ENCODE measurements at places on chromosomes 16 and 17. TPM values are rescaled to one million over a fixed set of nuclear protein-coding genes. Genes with fewer than 3 reads are reported as not detected.

CAPNS2 gene
- not detected for total RNA-seq

CPNE2 gene
- total RNA-seq, result 12.9 TPM

FOXN1 gene
- not detected for total RNA-seq

ALOX12 gene
- total RNA-seq, result not detected

CNEP1R1 gene
- total RNA-seq, result 23.2 TPM

PTX4 gene
- not detected for total RNA-seq

CCL16 gene
- not detected for total RNA-seq

SMPD3 gene
- total RNA-seq, result 1.2 TPM

COX6A2 gene
- total RNA-seq, result not detected

SLC52A1 gene
- 0.34 TPM for total RNA-seq

SLFN5 gene
- 141 TPM for total RNA-seq

GRCh38 chr16:81040842-81041241 is 5.2 kb downstream of the ATMIN start:
- DNase-seq, result no peak
- no peak overlapping the region for H3K4me3 ChIP-seq
- H3K4me1 ChIP-seq, result peaks cover 32% of the 10 kb centered on the region
- H3K36me3 ChIP-seq, result peaks cover 42% of the 10 kb centered on the region
- H3K27me3 ChIP-seq, result no peaks in the 10 kb centered on the region

- H3K27me3 ChIP-seq, result no peaks in the 10 kb centered on the region
- no peak overlapping the region for H3K27ac ChIP-seq
- H3K4me3 ChIP-seq, result no peak overlapping the region
- H3K4me1 ChIP-seq, result no peaks in the 10 kb centered on the region
- no peaks in the 10 kb centered on the region for H3K36me3 ChIP-seq
Measured at GRCh38 chr16:46774743-46775177, 26.6 kb upstream of the MYLK3 start.

DNA sequence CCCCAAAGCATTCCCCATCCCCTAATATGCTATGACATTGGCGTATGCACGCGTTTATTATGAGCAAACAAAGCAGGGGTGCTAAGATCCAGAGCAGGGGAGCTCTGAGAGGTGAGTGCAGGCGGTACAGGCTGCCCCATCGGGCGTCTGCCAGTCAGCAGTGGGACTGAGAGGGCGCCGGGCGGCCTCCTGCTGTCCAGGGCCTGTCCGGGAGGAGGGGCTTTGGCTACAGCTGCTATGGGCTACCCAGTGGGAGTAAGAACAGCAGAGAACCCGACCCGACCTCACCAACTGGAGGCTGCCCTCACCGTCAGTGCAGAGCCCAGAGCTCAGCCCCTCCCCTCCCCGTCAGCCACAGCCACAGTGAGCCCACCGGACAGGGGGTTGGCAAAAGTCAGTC is 18.5 kb upstream of the AATK start:
- no peaks in the 10 kb centered on the region for H3K4me1 ChIP-seq
- H3K36me3 ChIP-seq, result peaks cover 20% of the 10 kb centered on the region
- H3K27me3 ChIP-seq, result peaks cover 35% of the 10 kb centered on the region
- DNase-seq, result no peak

DNA sequence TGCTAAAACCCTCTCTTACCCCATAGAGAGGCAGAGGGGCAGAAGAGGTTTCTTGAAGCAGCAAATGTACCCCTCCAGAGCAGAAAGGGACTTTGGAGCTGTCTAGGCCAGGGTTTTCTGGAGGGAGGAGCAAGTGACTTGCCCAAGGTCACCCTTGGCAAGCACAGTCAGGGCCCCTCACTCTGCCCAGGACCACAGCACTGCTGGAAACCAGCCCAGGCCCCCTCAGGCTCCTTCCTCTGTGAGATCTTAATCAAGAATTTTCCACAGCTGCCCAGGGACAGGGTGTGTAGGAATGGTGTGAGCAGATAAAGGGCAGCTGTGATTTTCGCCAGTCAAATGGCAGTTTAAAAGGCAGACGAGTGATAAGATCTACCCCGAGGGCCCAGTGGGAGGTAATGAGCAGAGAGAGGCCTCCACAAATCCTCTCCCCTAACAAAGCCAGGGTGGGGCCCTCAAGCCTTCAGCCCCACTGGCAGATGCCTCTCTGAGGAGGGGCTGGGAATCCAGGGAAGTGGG is 3.9 kb upstream of the SLC12A3 start:
- no peaks in the 10 kb centered on the region for H3K36me3 ChIP-seq
- no peak for DNase-seq
- no peak overlapping the region for H3K27ac ChIP-seq
- peaks cover 10% of the 10 kb centered on the region for H3K27me3 ChIP-seq
- peaks cover 16% of the 10 kb centered on the region for H3K4me1 ChIP-seq

GRCh38 chr16:73054498-73054812 is 6.5 kb upstream of the ZFHX3 start:
- no peak overlapping the region for H3K27ac ChIP-seq
- no peak for DNase-seq
- no peaks in the 10 kb centered on the region for H3K27me3 ChIP-seq
- peaks cover 51% of the 10 kb centered on the region for H3K36me3 ChIP-seq
- peaks cover 14% of the 10 kb centered on the region for H3K4me1 ChIP-seq

DNA sequence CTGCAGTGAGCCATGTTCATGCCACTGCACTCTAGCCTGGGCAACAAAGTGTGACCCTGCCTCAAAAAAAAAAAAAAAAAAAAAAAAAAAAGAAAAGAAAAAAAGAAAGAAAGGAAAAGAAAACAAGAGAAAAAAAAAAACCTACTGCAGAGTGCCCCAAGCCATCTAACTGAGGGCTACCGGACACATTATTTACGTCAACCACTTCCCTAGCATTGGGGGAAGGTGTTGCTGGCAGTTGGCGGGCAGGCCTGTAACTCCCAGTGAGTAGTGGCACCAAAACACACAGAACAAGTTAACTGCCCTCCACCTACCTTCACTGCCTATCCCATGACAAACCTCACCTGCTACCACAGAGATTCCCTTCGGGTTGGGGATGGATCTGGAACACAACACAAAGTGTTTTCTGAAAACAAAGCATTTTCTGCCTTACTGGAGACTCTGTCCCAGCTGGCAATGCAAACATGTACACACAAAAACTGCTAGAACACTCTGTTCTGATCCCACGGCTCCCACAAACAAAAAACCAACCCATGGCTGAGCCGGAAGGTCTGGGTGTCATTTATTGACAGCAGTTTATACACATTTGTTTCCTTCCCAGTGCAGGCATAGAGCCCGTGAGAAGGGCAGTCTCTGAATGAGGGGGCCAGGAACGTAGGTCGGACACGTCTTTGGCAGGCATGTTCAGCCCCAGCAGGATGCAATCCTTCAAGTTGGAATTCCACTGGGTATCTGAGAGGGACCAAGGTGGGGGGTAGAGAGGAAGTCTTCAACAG is 11.0 kb downstream of the PHB1 start:
- no peak overlapping the region for H3K27ac ChIP-seq
- H3K4me3 ChIP-seq, result no peak overlapping the region

DNA sequence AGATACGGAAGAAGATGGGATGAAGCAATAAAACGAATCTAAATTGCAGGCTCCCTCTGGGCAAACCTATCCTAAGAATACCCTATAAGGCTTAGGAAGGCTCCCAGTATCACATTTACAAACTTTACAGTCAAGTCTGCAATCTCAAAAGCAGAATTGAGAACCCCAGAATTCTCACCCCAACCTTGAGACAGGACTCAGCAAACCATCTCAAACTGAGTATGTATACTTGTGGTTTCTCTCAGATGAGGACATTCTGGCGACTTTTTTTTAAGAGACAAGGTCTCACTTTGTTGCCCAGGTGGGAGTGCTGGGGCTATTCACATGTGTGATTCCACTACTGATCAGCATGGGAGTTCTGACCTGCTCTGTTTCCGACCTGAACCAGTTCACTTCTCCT is 19.3 kb upstream of the ITGA2B start:
- no peak for DNase-seq
- H3K27ac ChIP-seq, result no peak overlapping the region
- no peak overlapping the region for H3K4me3 ChIP-seq
- H3K36me3 ChIP-seq, result peaks cover 17% of the 10 kb centered on the region
- no peaks in the 10 kb centered on the region for H3K4me1 ChIP-seq

- peaks cover 24% of the 10 kb centered on the region for H3K36me3 ChIP-seq
- no peaks in the 10 kb centered on the region for H3K27me3 ChIP-seq
- H3K27ac ChIP-seq, result no peak overlapping the region
- H3K4me1 ChIP-seq, result peaks cover 19% of the 10 kb centered on the region
- no peak overlapping the region for H3K4me3 ChIP-seq
- no peak for DNase-seq
Measured at GRCh38 chr17:75386430-75386829, 19.0 kb downstream of the GRB2 start.

- no peak overlapping the region for H3K4me3 ChIP-seq
- peaks cover 8% of the 10 kb centered on the region for H3K4me1 ChIP-seq
- H3K27ac ChIP-seq, result no peak overlapping the region
- H3K36me3 ChIP-seq, result peaks cover 4% of the 10 kb centered on the region
- H3K27me3 ChIP-seq, result peaks cover 35% of the 10 kb centered on the region
- peak; percentile 82 for DNase-seq
Measured at GRCh38 chr16:57576429-57576870, 34.0 kb downstream of the ADGRG5 start.

DNA sequence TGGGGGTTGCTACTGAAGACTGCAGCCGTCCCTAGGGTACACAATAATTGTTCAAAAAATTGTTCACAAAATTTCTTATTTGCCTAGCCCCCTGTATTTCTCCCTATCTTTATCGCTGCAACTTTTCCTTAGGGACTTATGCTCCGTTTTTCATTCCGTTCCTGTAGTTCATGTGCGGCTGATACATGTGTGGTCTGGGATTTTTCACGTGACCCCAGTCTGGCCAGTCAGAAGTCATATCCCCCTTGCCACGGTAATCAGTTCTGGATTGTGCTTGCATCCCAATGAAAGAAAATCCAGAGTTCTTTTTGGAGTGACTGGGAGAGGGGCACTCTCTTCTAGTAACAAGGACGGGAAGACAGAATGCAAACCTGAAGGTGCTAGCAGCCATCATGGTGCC is 610.7 kb upstream of the C16orf82 start:
- H3K36me3 ChIP-seq, result no peaks in the 10 kb centered on the region
- DNase-seq, result no peak
- H3K27ac ChIP-seq, result no peak overlapping the region
- no peaks in the 10 kb centered on the region for H3K4me1 ChIP-seq

- H3K27ac ChIP-seq, result peak overlapping the region; percentile 30
Measured at GRCh38 chr16:17469741-17470181, 999 bp downstream of the XYLT1 start.

GRCh38 chr16:86509759-86510464 is 415 bp upstream of the FOXF1 start:
- H3K4me1 ChIP-seq, result no peaks in the 10 kb centered on the region
- peak; percentile 28 for DNase-seq
- H3K27ac ChIP-seq, result no peak overlapping the region
- peaks cover 8% of the 10 kb centered on the region for H3K36me3 ChIP-seq

GRCh38 chr16:3478242-3478925 is 16.9 kb downstream of the C16orf90 start:
- no peak overlapping the region for H3K4me3 ChIP-seq
- peaks cover 59% of the 10 kb centered on the region for H3K36me3 ChIP-seq
- no peaks in the 10 kb centered on the region for H3K4me1 ChIP-seq
- H3K27me3 ChIP-seq, result no peaks in the 10 kb centered on the region

DNA sequence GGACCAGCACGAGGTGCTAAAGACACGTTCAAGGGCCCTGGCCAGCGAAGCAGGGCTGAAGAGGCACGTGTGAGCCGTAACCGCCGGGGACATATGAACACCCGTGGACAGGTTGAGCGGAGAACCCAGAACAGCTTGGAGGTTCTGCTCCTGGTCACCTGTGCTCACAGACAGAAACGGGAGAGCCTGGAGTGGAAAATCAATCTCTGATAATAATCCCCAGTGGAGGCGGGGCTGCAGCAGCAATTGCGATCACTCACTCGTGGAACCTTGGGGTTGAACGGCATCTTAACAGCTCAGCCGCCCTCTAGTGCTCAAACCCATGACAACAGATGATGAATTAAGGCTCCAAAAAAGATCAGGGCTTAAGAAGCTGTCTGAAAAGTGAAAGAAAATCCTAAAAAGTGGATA is 25.6 kb downstream of the WIPI1 start:
- no peak for DNase-seq
- no peaks in the 10 kb centered on the region for H3K27me3 ChIP-seq
- peaks cover 55% of the 10 kb centered on the region for H3K36me3 ChIP-seq
- H3K27ac ChIP-seq, result no peak overlapping the region
- H3K4me1 ChIP-seq, result peaks cover 10% of the 10 kb centered on the region

DNA sequence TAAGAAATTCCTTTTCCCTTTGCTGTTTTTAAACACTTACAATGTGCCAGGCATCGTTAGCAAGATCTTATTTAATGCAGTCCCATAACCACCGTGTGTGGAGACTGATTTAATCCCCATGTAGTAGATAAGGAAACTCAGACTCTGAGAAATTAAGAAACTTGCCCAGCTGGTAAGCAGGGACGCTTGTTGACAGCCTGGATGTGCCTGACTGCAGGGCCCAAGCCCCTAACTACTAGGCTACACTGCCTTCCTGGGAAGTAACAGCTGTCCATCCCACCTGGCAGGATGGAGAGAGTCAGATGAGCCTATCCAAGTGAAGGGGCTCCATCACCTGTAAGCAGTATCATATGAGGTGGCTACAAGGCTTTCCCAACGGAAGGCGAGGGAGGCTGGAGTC is 23.1 kb downstream of the CDK5RAP3 start:
- H3K4me1 ChIP-seq, result peaks cover 12% of the 10 kb centered on the region
- H3K27ac ChIP-seq, result no peak overlapping the region
- DNase-seq, result no peak
- H3K27me3 ChIP-seq, result no peaks in the 10 kb centered on the region
- H3K4me3 ChIP-seq, result no peak overlapping the region
- no peaks in the 10 kb centered on the region for H3K36me3 ChIP-seq

DNA sequence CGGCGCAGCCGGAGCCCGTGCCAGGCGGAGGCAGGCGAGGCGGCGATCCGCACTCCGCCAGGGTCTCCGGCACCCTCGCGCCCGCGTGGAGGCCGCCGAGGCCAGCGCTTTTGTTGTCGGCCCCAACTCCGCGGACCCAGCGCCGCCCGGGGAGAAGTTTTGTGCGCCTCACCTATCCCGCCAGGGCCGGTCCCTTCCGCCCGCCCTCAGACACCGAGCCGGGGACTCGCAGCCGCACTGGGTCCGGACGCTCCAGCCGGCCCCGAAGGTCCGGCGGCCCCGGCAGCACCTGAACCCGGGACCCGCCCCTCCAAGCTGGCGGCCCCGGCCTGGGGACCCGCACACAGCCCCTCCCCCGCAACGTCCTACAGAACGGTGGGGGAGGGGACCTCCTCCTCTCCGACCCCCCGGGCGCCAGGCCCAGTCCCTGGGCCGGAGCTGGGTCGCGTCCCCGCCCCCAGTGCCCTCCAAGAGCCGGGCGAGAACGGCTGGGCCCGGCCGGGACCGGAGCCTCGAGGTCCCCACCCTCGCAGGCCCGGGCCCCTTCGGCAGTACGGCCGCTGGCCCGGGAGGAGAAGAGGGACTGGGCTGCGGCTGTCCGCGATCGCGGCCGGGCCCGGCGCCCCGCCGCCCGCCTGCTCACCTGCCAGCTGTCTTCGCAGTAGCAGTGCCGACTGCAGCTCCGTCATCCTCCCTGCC is 698 bp downstream of the UBE2G1 start:
- peaks cover 13% of the 10 kb centered on the region for H3K36me3 ChIP-seq
- no peaks in the 10 kb centered on the region for H3K27me3 ChIP-seq
- no peak for DNase-seq
- H3K27ac ChIP-seq, result no peak overlapping the region
- peak overlapping the region; percentile 86 for H3K4me3 ChIP-seq
